ENCODE measurements at places on chromosomes 6 and 20.
A peak's percentile ranks its signal among the peaks of the same experiment; 100 is the strongest.

DNA sequence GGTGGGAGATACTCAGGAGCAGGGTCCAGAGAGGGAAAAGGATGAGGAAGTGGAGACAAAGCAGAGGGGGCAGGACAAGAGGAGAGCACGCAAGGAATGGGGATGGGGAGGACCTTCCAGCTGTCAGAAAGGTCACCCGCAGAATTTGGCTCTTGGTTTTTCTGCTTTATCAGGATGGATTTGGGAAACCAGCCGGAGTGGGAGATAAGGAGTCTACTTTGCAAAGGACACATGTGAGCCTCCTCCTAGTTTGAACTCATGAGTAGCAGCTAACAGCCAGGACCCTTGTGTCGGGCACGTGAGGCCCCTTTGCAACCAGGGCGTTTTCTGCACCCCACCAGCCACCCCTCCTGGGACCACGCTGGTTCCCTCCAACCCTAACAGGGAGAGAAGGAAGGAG lies 7.6 kb upstream of the MICA start:
- DNase-seq, result no peak

DNA sequence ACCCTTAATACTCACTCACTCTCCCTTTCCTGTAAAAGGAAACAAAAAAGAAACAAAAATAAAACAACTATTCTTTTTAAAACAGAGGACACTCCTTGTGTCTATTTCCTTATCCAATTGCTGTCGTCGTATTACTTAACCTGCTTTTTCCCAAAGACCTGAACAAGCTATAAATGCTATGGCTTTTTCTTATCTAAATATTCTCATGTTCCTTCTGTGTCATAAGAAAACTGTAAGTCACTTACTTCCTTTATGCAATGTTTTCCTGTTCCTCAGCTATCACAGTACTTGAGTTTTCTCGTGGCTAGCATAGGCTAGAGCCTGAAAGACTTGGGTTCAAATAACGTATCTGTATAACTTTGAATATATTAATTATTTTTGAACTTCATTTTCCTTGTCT lies 99.2 kb downstream of the IRAK1BP1 start:
- DNase-seq, result no peak

- DNase-seq, result peak; percentile 72
Observed at GRCh38 chr20:44217342-44218092, 6.9 kb upstream of the OSER1 start.

GRCh38 chr6:56684342-56685101 lies 41.8 kb upstream of the DST start:
- no peak for DNase-seq

GRCh38 chr6:21886542-21887151 lies 293.1 kb downstream of the SOX4 start:
- peak; percentile 40 for DNase-seq

GRCh38 chr20:7744411-7744810 lies 195.8 kb downstream of the HAO1 start:
- DNase-seq, result peak; percentile 61

DNA sequence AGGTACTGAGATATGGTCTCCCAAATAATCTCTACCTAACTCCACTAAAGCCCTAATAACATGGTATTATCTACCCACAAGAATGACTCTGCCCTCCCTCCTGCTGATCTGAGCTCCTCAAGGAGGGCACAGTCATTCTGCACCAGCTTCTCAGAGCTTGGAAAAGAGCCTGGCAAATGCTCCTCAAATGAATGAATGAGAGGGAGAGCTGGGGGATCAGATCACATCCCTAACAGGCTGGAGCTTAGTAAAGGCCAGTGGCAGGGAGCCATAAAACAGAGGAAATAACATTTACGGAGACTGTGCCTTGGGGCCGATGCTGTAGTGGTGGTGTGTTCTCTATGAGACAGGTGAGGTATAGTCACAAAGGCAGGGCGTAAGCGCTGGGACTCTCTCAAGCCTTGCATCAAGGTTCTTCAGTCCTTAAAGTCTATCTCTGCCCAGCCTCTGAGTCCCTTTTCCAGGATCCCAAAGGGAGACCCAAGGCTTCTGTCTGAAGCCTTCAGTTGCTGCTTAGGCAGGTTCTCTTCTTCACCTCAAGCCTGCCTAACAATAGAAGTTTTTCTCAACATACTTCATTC lies 7.2 kb upstream of the NNAT start:
- no peak for DNase-seq

DNA sequence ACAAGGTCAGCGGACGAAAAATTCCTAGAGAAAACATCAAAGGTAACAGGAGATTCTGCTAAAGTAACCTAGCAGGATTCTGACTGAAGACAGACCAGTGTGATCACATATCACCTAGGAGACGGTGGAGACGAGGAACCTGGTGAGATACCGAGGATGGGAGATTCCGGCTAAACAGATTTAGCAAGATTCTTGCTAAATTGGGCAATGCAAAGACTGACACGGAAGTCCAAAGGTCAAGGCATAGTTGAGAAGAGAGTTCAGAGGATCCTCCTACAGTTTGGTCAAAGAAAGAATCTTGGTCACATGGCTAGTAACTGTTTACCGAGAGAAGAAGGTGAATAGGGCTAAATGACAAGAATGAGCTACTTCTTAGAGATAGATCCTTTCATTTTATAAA lies 61.1 kb downstream of the TMEM170B start:
- DNase-seq, result no peak

DNA sequence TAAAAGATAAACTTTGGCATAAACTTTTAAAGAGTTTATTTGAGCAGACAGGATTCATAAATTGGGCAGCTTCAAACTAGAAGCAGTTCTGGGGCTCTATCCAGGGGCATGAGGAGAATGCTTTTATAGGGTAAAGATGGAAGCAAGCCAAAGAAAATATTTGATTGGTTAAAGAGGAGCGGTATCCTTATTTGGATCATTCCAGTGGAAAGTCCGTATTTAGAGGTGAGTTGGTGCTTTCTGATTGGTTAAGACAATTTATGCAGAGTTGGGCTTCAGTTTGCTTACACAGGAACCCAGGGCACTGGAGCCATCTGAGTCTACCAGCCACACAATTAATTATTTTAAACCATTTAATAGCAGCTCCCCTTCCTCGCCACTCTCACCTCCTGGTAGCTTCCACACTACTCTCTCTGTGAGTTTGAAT lies 37.9 kb upstream of the RNF217 start:
- no peak for DNase-seq

- DNase-seq, result no peak
Observed at GRCh38 chr20:47063407-47063806, 168.8 kb downstream of the EYA2 start.

- DNase-seq, result no peak
Observed at GRCh38 chr20:51127713-51128112, 104.8 kb upstream of the KCNG1 start.

GRCh38 chr20:7500231-7500663 lies 440.0 kb downstream of the HAO1 start:
- no peak for DNase-seq

- DNase-seq, result no peak
Observed at GRCh38 chr20:45070932-45071632, 29.8 kb downstream of the KCNS1 start.

DNA sequence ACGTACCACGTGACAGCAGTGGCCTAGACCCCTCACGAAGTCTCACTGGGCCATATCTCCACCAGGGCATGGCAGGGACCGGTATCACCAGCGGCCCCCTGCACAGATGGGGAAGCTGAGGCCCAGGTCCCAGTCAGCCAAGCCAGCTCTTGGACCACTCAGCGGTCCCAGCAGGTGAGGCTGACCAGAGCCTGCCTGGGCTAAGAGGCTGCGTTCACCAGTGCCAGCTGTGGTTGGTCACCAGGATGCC lies 2.6 kb upstream of the MRGBP start:
- DNase-seq, result no peak

- DNase-seq, result no peak
Observed at GRCh38 chr6:7693827-7694226, 32.1 kb upstream of the BMP6 start.

DNA sequence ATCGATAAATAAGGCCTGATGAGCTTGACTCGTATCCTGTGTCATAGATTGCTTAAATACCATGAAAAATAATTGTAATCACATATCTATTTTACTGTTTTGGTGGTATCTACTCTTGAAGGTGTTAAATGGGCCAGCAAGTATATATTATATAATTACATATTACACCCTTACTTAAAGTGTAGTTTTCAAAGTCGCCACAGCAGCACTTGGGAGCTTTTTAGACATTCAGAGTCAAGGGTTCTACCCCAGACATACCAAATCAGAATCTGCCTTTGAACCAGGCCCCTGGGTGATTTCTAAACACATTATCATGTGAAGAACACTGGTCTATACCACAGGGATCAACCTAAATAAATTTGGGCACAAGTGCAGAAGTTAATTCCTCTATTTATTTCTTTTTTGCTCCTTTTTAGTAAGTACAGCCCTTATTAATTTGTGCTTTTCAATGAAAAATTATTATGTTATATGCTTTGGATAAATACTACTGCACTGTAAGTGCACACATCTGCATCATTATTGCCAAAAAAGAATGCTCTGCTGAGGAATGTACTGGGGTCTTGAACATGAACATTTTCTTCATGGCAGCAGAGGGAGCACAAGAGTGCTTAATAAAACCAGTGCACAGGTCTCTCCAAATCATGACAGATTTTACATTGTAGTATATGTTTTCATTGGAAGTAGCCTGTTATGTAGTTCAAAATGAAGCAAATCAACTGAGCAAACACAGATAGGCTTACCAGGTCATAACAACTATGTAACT lies 3.1 kb upstream of the ATXN1 start:
- DNase-seq, result no peak

GRCh38 chr6:28775052-28775376 lies 148.8 kb downstream of the TRIM27 start:
- DNase-seq, result no peak

DNA sequence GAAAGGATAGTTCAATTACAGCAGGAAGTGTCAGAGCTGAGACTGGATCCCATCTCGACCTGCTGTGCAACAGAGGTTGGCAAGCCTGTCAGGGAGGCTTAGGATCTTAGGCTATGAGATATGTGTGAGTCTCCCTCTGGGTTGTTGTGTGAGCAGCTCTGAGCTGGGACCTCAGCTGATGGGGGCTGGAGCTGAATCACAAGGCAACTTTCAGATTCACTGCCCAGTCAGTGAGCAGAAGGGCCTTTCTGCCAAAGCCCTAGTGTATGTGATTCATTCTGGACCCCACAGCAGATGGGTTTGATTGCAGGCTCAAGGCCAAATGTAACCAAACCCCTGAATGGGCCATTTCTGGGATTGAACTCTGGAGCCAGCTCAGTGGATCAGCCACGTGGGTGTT lies 4.5 kb downstream of the PI3 start:
- DNase-seq, result peak; percentile 94

GRCh38 chr20:40896814-40897700 lies 131.6 kb upstream of the TOP1 start:
- DNase-seq, result no peak

DNA sequence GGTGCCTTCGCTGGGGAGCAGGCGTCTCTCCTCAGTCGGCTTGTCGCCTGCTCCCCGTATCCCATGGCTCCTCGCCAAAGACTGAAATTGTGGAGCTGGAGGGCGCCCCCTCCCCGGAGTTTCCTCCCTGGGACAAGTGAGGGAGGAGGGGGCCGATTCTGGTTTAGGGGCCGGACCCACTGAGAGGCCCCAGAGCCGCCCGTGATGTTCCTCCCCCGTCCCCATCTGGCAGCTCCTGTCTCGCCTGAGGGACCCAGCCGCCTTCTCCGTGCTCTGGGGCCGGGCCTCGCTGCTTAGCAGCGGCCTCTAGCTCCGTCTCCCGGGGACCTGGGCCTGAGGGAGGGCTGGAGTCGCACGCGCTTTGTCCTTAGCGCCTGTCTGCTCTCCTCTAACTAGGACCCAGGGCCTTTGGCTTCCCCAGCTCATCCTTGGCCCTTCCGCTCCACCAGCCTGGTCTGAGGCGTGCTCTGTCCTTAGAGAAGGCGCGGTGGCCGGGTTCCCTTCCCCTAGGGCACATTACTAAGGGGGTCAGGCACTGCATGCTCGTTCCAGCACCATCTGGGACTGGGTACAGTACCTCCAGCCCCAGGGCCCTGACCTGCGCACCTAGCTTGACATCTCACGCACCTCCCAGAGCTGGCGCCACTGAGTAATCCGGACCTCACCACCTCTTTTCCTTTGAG lies 29.7 kb downstream of the SLC12A5 start:
- DNase-seq, result no peak

DNA sequence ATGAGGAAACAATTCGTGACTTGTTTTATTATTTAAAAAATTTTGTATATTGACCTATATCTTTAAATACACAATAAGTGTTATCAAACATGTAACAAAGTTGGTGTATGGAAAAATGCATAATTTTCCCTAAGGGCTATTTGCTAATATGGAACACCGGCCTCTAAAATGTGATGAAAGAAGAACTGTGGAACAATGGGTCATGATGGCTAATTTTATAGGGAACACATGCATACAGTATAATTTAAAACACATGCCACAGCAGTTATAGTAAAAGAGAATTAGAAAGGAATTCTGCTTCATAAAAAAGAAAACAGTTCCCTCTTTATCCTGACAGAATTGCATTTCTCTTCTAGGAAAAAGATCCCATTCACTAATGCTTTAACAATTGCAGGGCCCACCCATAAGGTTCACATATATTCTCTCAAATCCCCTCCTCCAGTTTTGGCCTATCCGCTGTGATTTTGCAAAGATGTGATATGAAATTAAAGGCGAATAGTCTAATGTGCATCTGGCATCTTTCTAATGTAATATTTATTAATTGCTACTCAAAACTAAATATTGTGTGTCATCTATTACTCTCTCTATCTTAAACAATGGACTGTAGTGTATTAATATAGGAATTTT lies 628.1 kb upstream of the CITED2 start:
- DNase-seq, result no peak

Measured in MG63 (cell line).